Iris pigment epithelial cell (primary cell): ENCODE measurements at places on chromosomes 7 and 10.

DNA sequence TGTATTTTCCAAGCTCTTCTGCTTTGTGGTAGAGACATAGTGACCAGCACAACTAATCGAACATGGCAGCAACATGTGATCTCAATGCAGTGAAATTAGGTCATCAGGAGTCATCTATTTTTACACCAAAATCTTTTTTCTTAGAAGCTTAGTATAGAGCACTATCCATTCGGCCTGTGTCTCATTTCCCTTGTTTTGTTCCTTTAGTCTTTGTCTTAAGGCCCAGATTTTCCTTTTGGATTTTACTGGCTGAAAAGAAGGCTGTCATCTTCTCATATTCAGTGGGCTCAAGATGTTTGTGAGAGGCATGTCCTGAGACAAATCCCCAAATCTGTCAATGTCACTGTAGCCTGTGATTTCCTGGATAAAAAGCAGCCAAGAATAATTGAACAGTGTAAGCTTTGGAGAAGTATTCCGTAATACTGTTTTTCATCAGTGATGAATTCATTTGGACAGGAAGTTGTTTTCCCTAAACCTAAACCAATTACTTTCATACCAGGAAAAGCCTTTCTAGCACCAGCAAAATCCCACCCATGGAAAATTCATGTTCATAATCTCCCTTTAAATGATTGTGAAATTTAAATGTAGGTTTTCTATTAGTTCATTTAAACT, 55.2 kb downstream of the MAGI2 start:
- DNase-seq: no peak

- no peak for DNase-seq
Observed at GRCh38 chr7:108057951-108058481, 55.1 kb upstream of the LAMB1 start.

- no peak for DNase-seq
Observed at GRCh38 chr10:92961638-92962037, 99.0 kb upstream of the CYP26C1 start.

DNA sequence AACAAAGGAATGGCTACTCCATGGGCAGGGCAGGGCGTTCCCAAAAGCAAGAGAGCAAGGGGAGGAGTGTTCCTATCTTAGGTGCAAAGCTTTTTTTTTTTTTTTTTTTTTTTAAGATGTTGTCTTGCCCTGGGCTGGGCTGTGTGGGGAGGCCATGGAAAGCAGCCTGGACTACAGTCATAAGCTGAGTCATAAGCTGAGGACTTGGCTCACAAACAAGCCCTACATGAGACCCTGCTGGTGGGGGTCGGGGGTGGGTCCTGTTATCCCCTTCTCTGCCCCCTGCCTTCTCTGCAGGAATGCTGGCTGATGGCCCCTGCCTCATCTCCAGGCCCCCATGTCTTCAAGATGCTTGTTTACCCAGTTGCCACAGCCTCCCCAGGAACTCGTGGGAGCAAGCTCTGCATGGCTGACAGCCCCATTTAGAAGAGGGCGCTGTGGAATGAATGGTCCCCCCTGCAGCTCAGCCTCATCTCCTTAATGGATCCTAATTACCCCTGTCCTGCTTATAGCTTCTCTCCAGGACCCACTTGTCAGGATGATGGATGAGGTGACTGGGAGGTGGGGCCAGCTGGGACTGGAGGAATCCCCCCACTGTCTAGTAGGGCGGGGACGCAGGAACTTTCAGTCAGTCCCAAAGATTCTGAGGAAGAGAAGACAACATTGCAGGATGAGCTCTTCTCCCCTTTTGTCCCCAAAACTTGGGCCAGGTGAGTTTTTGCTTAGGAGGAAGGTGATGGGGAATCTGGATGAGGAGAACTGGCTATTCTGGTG, 340.8 kb upstream of the PODXL start:
- DNase-seq: peak; percentile 23

DNA sequence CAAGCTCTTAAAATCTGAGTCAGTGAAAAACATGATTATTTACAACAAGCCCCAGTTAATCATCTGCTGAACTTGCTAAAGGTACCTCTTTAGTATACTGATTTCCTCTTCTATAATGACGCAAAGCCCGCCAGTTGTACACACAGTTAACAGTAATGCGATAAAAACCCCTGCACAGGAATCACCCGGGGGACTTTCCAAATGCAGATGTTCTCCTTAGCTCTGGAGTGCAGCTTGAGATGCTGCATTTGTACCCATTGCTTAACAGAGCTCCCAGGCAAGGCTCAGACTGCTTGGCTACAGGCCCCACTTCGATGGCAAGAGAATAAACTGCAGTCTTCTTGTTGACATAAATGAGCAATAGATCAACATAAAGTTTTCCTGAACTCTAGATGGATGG, 279.6 kb upstream of the HGF start:
- peak; percentile 65 for DNase-seq

DNA sequence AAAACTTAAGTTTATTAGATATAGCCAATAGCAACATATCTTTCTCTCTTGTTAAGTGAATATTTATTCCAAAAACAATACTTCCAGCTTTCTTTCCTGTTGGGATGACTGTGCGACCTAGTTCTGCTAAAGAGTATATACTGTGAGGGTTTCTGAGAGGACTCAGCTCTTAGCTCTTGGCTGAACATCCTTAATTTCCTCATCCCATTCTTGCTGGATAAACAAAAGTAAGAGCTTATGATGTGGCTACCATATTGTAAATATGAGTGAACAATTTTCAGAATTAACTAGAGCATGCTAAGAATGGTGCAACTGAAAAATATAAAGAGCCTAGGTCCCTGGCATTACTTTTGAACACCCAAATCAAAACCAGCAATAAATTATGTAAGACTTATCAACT, 279.5 kb upstream of the GNAI1 start:
- DNase-seq: peak; percentile 58

- DNase-seq: peak; percentile 98
Observed at GRCh38 chr7:32506266-32507054, 11.2 kb downstream of the AVL9 start.

DNA sequence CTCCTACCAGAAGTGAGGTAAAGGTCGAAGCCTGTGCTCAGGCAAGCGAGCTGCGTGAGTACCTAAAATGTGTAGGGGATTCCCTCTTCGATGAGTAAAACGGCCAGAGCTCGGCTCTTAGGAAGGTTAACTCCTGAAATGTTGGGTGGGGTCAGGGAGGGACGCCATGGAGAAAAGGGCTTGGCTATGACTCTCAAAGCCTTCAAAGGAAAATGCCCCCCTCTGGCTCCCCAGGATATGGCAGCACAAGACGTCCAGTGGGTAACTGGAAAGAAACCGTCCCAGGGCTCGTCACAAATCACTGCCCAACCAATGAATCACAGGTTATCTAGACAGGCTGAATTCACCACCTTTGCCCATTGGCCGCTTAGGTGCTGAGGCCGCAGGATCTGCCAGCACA, 58.0 kb downstream of the CALML3 start:
- DNase-seq: no peak

- DNase-seq: peak; percentile 86
Observed at GRCh38 chr7:79241288-79242060, 212.0 kb downstream of the MAGI2 start.

GRCh38 chr7:8133188-8133848, 128.6 kb downstream of the ICA1 start:
- DNase-seq: no peak

GRCh38 chr10:74808501-74808900, 17.9 kb upstream of the KAT6B start:
- no peak for DNase-seq

DNA sequence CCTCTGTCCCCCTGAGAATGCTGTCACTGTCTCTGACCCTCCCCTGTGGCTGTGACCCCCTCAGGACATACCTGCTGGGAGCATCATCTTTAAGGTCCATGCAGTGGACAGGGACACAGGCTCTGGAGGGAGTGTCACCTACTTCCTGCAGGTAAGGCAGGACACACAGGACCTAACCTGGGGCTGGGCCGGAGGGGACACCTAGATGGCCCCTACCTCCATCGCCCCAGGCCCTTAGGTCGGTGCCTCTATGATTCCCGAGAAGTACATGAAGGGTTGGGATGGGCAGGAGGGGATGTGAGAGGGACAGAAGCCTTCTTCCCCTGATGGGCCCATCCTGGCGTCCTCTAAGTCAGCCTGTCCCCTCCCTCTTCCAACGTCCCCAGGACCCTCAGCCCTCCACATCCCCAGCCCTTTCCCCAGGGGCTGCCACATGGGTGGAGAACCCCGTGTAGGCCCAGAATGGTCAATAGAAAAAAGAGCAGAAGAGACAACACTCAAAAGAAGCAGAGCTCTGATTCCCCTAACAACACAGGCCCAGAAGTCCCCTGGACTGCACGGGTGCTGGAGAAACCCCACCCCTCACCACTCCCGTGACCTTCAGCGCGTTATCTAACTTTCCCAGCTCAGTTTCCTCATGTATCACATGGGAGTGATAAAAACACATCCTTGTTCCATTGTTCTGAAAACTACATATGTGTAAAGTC, 6.4 kb downstream of the CDHR1 start:
- DNase-seq: no peak

DNA sequence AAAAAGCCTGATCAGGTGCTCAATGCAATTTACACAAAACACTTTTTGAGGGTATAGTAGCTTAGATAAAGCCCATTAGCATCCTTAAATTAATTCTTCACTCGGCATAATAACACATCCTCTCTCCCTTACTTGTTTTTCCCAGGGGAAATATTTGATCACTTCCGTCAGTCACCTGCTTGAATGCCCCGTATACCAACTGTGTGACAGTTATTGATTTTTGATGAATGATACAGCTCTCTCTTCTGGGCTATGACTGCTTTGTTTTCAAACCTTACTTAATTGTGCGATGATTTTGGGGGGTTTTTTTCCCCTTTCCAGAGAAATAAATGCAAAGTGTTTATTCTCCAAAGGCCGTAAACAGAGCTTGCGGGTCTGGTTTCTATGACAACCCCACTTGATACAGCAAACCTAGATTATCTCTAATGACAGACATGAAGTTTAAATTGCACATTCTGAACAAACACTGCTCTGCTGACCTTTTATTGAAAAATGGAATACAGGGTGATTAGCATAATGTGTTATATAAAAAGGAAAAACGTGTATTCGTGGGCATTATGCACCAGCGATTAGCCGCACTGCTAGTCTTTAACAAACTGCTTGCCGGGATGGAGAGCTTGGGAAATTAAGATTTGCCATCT, 78.4 kb upstream of the NANOS1 start:
- DNase-seq: no peak

GRCh38 chr7:2106440-2106839, 126.3 kb downstream of the MAD1L1 start:
- no peak for DNase-seq

GRCh38 chr7:95716357-95717122, 55.8 kb upstream of the DYNC1I1 start:
- DNase-seq: no peak

GRCh38 chr10:117174439-117175214, 22.7 kb upstream of the KCNK18 start:
- peak; percentile 68 for DNase-seq

DNA sequence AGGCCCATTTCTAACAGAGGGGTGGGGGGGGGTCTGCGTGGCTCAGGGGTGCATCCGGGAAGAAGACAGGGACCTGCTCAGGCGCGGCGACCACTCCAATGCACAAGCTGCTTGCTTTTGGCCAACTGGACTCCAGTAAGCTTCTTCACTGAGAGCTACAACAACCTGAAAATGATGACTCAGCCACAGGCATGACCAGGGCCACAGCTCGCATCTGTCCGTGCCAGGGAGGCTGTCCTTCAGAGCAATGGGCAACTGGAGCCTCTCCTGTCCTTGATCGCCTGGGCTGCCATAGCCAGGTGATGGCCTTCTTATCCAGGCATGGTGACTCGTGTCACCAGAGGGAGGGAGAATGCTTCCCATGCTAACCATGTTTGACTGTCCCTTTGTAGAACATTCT, 81.6 kb upstream of the RNF32 start:
- DNase-seq: no peak

DNA sequence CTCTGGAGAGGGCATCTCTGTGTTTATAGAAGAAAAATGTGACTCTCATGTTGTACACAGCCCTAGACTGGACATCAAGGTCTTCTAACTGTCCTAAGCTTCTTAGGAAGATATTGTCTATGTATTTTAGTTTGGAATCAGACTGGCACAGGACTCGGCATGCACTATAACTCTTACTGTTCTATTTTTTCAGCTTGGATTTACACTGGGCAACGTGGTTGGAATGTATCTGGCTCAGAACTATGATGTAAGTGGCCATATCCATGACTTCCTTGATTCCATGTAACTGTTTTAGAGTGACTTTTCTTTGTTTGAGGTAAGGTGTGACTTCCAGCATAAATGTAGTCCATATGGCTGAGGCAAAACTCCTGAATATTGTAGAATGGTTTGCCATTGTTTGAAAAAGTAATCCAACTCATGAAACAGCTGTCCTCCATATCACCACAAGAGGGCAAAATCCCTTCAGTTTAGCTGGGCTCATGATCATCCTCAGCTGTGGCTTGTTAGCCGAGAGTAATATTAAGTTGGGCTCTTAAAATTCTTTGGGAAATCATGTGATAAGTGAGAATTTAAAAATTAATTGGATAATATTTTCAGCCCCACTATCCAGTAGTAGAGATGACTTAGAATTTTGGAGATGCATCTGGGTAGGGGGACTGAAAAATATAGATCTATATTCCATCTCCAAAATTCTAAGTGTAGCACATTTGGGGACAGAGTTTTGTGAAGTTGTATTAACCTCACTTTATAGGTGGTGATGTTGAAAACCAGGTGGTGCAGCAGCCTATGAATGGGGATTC, 10.4 kb downstream of the STMP1 start:
- DNase-seq: peak; percentile 84

GRCh38 chr10:53162856-53163255, 390.3 kb upstream of the MBL2 start:
- DNase-seq: no peak

- no peak for DNase-seq
Observed at GRCh38 chr10:76229341-76229740, 797.9 kb downstream of the LRMDA start.

DNA sequence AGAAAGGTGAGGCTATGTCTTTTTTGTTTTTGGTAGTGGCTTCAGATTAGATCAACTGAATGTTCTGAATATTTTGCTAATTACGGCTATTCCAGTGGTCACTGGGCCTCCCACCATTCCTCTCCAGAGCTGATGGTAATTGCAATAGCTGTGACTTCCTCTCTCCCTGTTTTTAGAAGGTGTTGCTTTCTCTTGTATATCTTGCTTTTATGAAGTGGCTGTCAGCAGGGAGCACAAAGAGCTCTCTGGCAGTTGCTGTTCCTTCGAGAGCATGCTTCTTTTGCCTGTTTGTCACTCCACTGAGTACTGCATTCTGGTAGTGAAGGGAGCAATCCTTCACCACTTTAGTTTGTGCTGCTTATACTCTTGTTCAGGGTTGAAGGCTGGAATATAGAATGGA, 133.3 kb downstream of the EXOC4 start:
- no peak for DNase-seq

- DNase-seq: no peak
Observed at GRCh38 chr7:31116615-31117014, 64.5 kb downstream of the ADCYAP1R1 start.

DNA sequence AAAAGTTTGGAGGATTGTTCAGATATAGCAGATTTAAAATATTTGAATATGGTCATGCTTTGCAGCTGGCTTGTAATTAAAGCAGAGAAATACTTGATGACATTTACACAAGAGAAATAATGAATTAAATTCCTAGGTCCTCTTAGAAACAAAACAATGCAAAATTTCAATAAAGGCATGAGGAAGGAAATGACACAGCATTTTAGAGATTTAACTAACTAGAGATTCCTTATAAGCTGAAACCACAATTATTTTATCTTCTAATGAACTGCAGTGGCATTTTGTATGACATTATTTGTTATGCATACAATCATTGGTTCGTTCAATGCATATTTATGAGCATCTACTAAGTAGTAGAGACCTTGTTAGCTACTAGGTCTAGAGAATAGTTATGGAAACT, 490.9 kb downstream of the ZWINT start:
- no peak for DNase-seq
